Cortex of kidney (tissue), 1 donor: ENCODE measurements at places on chromosomes 4 and X.

DNA sequence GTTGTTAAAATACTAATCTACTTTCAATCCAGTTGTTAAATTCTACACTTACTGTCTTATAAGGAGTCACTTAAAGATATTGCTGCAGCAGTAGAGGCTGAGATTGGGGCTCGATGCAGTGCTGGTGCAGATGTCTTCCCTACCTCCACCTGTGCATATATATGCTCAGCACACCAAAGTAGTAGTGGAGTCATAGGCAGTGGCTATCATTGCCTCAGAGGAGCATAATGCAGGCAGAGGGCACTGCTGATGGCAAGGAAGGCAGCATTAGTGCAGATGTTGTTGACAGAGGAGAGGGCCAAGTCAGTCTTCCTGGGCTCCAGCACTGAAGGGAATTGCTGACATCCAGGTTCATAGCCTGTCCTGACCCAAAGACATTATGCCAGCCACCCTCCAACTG, 35.1 kb downstream of the INPP4B start:
- no peak for DNase-seq

DNA sequence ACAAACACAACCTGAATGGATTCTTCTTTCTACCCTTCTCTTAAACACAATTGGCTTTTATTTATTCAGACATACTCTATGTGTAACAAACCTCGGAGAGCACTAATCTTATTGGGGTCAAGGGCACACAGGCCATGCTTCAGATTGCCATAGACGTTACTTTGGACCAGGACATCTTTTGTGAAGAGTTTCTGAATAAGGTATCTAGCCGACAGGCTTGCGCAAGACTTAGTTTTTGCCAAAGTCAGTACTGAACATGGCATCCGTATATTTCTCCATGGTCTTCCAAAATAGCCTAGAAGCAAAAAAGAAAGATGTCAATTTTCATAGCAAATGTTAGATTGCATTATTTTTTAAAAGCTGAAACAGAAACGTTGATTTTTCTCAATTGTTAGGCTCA, 49.8 kb downstream of the BEND2 start:
- DNase-seq, result no peak

- no peak for DNase-seq
These were observed 10.1 kb downstream of the HS3ST1 start for GRCh38 chr4:11418610-11419009.

DNA sequence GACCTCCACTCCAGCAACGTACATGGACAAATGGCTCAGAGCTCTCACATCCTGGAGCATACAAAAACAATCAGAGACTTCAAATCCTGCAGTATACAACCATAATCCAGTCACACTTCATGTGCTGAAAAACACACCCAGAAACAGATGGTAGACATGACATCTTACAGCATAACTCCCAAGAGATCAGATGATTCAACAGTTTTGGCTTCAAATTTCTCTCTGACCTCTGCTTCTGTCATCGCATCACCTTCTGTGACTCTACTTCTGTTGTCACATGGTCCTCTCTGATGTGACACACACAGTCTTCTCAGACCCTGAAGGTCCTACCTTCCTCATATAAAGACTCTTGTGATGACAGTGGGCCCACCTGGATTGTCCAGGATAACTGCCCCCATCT, 18.5 kb downstream of the SUV39H1 start:
- no peak for DNase-seq
